ENCODE measurements at places on chromosomes 2 and 18.

GRCh38 chr2:111689941-111690340, 194.1 kb downstream of the ANAPC1 start:
- DNase-seq = no peak

- DNase-seq = no peak
These were observed 67.1 kb downstream of the ITGB1BP1 start for GRCh38 chr2:9356261-9356660.

DNA sequence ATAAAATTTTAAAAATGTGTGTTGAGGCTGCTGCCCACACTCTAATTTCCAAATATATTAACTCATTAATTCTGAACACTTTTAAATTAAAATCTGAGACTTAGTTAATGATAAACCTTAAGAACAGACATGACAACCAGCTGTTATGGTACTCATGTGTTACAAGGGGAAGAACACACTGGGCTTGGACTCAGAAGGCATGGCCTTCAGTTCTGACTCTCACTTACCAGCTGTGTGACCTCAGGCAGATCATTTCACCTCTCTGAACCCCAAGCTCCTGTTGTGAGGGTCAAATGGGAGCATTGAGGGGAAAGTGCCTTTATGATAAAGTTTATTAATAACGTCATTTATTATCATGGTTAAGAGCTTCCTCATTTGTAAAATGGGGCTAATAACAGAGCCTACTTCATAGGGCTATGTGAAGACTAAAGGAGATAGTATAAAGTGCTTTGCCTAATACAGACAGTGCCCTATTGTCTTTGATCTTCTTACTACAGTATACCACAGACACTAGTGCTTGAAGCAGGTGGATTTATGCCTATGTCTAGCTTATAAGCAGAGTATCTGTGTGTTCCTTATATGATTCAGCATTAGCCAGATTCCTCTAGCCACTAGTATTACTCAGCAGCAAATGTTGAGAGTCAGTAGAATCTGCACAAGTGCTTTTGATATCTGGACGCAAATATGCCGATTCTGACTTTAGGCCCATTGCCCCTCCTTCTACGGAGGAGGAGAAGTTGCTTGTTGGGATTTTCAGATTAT, 99.6 kb downstream of the SGPP2 start:
- no peak for DNase-seq

- no peak for DNase-seq
These were observed 33.0 kb upstream of the PTH2R start for GRCh38 chr2:208373460-208374089.

DNA sequence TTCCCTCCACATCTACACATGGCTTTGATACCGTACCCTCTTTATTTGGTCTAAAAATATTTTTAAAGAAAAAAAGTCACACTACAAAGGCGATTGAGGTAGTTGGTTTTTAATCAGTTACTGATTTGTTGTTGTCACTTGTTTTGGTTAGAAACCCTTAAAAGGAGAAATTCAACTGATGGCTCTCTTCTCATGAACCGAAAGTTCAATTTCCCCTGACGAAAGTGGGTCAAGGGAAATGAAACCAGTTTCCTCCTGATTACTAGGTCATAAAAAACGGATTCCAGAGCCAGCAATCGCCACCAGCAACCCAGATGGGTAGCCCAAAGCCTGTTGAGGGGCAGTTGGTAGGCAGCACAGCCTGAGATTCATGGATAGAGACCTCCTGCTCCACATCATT, 63.2 kb downstream of the DLGAP1 start:
- DNase-seq = no peak

- DNase-seq = no peak
These were observed 15.8 kb downstream of the PKDCC start for GRCh38 chr2:42063431-42064171.

- no peak for DNase-seq
These were observed 114.4 kb downstream of the ZFP36L2 start for GRCh38 chr2:43111788-43112554.

DNA sequence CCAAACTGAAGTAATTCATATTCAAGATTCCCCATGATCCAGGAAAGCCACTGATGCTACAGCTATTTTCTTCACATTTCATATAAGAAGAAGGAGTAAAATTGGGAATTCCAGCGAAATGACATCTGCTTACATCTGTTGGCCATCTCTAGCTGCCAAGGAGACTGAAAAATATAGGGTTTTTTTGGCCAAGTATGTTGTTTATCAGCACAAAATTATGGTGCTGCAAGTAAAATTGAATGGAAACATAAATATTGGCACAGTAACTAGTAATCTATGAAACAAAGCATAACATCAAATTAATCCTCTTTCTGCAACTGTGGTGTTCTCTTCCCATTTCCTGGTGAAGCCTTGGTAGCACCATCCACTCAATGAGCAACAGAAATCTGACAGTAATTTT, 649.5 kb upstream of the ZNF804A start:
- no peak for DNase-seq

DNA sequence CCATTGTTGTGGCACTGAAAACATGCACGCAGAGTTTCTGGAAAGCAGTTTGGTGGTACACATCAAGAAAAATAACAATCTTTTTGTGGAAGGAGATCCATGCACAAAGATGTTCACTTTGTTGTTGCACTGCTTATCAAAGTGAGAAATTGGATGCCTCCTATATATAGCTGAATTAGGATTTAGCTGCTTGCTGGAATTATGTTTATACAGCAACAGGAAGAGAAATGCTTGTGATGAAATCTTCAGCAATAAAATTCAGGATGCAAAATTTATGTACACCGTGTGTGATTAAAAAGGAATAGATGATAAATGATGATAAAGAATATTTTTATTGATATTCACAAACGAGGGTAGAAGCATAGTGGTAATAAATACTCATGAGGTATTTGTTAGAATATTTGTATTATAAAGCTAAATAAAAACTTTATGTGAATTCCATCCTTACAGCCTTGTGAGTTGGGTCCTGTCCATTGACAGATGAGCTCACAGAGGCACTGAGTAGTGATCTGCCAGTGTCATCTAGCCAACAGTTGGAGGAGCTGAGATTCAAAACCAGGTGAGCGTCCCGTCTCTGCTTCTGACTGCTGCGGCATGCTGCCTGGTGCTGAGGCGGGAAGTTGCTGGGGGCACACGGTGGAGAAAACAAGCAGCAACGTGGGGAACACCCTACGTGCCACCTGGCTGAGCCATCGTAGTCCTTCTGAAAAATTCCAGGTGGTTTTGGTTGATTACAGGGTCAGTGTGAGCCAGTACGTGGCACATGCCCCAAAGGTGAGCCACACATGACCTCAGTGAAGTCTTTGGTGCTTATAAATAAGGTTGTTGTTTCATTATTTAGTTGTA, 80.2 kb downstream of the ASAP2 start:
- DNase-seq = no peak

- no peak for DNase-seq
These were observed 15.4 kb upstream of the TET3 start for GRCh38 chr2:73969356-73969755.

DNA sequence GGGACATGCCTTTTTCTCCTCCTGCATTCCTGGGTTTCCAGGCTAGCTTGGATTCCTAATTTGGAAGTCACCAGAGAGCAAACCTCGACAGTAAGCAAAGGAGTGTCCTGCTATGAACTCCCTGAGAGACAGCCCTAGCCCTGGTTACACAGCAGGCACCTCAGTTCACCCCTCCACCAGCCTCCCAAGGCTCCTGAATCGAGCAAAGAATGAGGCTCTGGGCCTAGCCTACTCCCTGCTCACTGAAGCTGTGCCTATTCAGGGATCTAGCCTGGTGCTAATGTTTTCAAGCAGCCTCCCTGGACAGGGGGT, 66.7 kb upstream of the RMDN2 start:
- DNase-seq = no peak

- DNase-seq = no peak
These were observed 23.5 kb downstream of the C1D start for GRCh38 chr2:68039317-68039716.

GRCh38 chr2:119536211-119536610, 8.0 kb upstream of the CFAP221 start:
- DNase-seq = no peak

DNA sequence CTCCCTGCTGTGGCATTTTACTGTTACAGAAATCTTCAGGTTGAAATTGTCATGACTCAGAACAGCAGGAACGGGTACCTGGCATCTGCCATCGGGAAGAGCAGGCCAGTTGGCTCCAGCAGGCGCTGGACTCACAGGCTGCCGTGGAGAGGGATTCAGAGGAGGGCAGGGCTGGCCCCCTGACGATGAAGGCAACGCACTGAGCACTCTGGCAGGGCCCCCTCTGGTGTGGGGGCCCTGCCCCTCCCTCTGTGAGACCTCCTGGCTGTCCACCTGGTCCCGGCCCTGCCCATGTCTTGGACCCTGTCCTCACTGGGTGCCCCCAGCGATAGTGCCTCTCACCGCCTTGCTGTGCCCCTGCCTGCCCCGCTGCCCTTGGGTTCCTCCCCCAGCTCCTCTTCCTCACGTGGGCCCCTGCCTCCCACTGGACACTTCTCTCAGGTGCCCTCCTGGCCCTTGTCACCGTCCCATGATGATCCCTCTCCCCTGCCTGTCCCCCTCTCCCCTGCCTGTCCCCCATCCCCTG, 23.3 kb upstream of the ALLC start:
- peak; percentile 59 for DNase-seq

GRCh38 chr2:177419274-177419673, 26.7 kb downstream of the AGPS start:
- no peak for DNase-seq

DNA sequence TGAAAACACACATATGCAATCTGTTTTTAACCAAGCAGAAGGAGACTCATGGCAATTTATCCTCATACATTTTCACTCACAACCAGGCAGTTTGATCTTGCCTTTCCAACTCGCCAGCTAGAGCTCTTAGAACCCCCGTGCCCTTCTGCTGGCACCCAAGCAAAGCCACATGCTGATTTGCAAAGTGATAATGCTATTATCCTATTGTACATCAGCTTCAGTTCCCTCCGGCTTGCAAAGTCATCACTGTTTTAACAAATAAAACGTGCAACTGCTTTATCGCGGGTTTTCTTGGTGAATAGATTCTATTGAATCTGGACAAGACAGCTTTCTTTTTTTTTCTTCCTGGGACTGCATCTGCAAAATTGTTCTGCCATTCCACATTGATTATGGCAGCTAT, 314.6 kb downstream of the LNPK start:
- no peak for DNase-seq

GRCh38 chr2:165864296-165864695, 70.2 kb upstream of the GALNT3 start:
- no peak for DNase-seq

DNA sequence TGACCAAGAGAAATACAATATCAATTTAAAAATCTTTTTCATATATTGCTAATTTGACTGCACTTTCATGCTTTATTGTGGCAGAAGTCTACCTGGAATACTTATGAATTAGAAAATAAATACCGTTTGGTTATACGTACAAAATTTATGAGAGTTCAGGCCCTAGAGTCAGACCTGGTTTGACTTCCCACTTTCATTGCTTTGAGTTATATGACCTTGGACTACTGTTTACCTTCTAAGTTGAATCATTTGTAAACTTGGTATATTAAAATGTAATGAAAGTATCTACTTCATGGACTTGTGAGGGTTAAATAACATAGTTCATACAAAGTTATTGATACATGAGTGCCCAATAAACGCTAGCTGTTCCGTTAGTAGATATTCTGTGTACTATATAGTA, 12.0 kb downstream of the VAPA start:
- DNase-seq = no peak

GRCh38 chr2:176514805-176515500, 245.7 kb downstream of the MTX2 start:
- no peak for DNase-seq

DNA sequence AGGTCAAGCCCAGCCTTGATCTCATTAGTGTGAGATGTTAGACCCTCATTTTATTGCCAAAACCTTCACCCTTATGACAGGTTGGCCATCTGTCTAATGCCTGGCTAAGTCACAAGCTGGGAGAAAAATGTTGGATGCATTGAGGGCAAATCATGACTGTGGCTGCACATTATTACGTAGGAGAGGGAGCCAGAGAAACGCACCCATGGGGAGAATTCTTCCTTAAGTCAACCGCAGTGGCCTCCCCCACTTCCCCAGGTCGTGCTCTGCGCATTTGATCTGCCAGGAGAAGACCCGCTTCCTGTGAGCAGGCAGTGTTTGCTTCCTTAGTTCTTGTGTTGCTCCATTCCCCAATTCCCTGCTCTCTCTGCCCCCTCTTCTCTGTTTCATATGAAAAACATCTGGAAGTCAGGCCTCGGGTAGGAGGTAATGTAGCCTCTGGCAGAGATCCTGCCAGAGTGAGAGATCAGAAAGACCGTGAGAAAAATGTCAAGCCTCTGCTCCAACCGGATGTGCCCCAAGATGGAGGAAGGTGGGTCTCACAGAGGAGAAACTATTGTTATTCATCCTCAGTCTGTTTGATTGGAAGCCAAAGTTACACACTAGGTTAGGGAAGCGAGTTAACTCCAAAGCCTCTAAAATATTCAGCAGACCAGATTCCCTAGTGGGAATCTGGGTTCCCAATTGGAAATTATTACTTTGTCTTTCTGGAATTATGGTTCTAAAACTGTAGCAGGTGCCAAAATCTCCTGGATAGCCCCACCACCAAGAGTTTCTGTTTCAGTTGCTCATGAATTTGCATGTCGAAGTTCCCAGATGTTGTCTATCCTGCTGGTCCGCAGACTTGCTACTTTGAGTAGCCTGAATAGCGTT, 144.3 kb upstream of the PELI1 start:
- DNase-seq = no peak

- DNase-seq = no peak
These were observed 8.3 kb downstream of the NFU1 start for GRCh38 chr2:69428981-69429380.

DNA sequence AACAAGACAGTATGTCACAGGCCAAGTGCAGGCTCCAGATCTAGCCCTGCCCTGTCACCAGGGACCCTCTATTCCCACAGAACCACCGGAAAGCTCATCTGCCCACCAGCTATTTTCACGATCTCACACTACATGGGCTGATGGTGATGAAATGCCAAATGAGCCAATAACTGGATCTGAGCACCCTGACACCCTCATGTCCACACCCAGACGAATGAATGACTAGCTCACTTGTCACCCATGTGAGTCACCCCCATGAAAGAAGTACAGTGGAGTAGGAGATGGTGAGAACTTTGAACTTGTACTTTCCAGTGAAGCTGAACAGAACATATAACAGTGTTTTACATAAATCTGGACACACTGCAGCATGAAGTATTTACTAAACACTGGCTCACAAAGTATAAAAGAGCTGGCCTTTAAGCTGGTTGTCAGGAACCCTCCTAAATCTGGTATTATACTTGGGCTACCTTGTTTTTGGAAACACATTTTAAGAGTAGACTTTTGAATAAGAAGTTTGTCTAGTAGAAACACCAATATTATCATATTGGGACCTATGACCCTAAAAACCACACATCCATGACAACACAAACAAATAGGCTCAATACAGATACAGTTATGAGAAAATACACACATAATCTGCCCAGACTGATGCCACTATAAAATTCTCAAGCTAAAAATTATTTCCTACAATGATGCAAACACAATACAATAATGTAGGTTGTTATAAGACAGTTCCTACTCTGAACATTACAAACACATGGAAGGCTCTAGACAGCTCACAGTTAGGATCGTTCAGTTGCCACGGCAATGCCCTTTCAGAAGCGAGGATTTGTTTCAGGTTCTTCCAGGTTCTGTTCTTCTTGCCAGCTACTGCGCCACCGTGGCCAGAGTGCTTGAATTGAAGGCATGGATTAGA, 19.0 kb downstream of the INO80C start:
- peak; percentile 80 for DNase-seq

Data from RWPE2 (cell line).